Thyroid gland (tissue), 4 donors: ENCODE measurements at places on chromosomes 1 and 21. TPM values are rescaled to one million over a fixed set of nuclear protein-coding genes. Genes with fewer than 3 reads are reported as not detected.

The MSH4 gene
- not detected for total RNA-seq

The MAP3K7CL gene
- total RNA-seq = 8.0 TPM

The CCDC27 gene
- total RNA-seq = not detected

DNA sequence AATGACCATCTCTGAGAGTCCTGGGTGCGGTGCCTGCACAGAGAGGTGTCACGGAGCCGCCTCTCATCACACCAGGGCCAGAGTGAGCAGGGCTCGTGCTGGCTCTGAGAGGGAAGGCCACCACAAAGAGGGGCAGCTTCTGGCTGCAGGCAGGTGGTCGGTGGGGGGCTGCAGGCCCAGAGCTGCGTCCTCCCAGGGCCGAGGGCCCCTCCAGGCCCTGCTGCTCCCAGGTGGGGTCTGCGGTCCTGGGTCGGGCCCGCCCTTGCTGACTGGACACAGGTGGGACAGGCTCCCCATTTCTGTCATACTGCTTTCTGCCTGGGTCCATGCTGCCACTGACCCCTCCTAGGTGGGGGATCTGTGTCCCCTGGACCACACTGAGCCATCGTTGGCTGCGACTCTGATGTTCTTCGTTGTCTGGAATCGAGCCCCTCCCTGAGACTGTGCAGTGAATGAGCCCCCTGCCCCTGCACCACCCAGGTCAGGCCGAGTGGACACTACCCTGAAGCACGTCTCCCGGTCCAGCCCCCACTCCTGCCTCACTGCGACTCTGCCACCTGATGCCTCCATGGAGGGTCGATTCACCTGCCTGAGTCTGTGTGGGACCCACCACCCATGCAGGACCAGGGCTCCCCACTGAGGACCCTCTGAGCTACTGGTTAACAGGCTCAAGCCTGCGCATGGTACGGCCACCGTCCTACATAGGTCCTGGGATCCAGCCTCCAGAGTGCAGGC lies 332.0 kb upstream of the VAMP3 start:
- no peaks in the 10 kb centered on the region for H3K4me1 ChIP-seq
- H3K36me3 ChIP-seq = no peaks in the 10 kb centered on the region
- H3K27me3 ChIP-seq = no peaks in the 10 kb centered on the region

DNA sequence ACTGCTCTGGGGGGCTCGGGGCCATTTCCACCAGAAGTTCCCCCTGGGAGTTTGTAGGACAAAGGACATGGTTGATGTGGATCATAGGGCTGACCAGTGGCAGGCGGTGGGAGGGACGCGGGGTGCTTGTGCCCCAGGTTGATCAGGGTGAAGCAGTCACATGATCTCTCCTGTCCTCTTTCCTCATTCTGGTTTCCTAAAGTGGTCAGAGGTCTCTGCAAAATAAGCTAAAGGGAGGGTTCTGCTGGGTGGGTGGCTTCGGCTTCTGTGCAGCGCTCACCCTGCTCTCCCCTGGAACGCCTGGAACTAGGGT lies 9.2 kb downstream of the PDXK start:
- no peaks in the 10 kb centered on the region for H3K36me3 ChIP-seq
- peaks cover 43% of the 10 kb centered on the region for H3K4me1 ChIP-seq
- peak; percentile 84 for DNase-seq
- H3K4me3 ChIP-seq = peak overlapping the region; percentile 50

DNA sequence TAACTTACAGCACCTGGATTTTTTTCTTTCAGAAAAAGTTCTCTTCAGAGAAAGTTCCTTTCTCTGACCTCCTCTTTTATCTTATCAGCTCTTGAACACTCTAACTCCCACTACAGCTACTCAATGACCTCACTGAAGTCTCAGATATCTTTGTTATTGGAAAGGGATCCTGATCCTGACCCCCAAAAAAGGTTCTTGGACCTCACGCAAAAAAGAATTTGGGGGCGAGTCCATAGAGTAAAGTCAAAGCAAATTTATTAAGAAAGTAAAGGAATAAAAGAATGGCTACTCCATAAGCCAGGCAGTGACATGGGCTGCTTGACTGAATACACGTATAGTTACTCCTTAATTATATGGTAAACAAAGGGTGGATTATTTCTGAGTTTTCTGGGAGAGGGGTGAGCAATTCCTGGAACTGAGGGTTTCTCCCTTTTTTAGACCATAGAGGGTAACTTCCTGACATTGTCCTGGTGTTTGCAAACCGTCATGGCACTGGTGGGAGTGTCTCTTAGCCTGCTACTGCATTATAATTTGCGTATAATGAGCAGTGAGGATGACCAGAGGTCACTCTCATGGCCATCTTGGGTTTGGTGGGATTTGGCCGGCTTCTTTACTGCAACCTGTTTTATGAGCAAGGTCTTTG lies 44.2 kb downstream of the WDR64 start:
- H3K4me3 ChIP-seq = no peak overlapping the region
- no peaks in the 10 kb centered on the region for H3K4me1 ChIP-seq
- no peaks in the 10 kb centered on the region for H3K36me3 ChIP-seq
- no peaks in the 10 kb centered on the region for H3K27me3 ChIP-seq
- DNase-seq = no peak

GRCh38 chr1:46070164-46070814 lies 62.1 kb downstream of the PIK3R3 start:
- no peaks in the 10 kb centered on the region for H3K36me3 ChIP-seq
- no peak overlapping the region for H3K27ac ChIP-seq
- H3K4me1 ChIP-seq = no peaks in the 10 kb centered on the region
- no peaks in the 10 kb centered on the region for H3K27me3 ChIP-seq
- DNase-seq = no peak

DNA sequence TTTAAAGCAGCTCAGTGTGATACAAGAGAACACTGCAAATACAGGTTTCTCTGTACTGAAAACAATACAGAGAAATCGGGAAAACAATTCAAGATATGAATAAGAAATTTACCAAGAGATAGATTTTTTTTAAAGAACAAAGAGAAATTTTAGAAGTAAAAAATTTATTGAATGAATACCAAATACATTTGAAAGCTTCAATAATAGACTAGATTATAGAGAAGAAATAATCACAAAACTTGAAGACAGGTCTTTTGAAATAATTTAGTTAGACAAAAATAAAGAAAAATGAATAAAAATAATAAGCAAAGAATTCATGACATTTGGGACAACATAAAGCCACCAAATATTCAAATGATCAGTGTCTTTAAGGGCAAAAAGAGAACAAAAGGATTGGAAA lies 13.6 kb upstream of the FMO4 start:
- H3K4me1 ChIP-seq = no peaks in the 10 kb centered on the region
- no peaks in the 10 kb centered on the region for H3K27me3 ChIP-seq
- no peaks in the 10 kb centered on the region for H3K36me3 ChIP-seq
- no peak for DNase-seq
- H3K27ac ChIP-seq = no peak overlapping the region

DNA sequence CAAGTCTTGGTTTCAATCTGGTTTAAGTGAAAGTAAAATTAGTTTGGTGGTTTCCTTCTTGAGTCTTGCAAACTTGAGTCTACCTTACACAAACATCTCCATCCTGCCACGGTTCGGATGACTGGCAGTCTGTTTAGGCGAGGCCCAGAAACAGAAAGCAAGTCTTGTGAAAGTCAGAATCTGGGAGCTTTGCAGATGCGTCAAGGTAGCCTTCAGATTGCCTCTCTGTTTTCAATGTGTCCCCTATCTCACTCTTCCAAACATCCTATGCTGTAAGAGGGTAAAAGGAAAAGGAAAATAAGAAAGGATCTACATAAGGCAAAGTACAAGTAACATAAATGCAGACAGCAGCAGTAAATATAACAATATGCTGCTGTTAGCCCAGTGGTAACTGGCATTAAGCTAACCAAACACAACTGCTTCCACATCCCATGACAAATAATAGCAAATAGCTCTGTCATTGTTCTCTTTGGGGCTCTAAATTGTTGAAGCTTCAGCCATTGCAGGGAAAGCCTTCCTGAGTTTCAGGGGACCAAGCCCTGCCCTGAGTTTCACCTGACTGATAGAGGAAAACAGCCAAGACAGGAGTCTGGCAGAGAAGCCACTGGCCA lies 26.2 kb upstream of the C1orf105 start:
- peak; percentile 83 for DNase-seq
- no peak overlapping the region for H3K4me3 ChIP-seq
- H3K27me3 ChIP-seq = no peaks in the 10 kb centered on the region
- peaks cover 61% of the 10 kb centered on the region for H3K4me1 ChIP-seq
- no peaks in the 10 kb centered on the region for H3K36me3 ChIP-seq
- H3K27ac ChIP-seq = peak overlapping the region; percentile 88

DNA sequence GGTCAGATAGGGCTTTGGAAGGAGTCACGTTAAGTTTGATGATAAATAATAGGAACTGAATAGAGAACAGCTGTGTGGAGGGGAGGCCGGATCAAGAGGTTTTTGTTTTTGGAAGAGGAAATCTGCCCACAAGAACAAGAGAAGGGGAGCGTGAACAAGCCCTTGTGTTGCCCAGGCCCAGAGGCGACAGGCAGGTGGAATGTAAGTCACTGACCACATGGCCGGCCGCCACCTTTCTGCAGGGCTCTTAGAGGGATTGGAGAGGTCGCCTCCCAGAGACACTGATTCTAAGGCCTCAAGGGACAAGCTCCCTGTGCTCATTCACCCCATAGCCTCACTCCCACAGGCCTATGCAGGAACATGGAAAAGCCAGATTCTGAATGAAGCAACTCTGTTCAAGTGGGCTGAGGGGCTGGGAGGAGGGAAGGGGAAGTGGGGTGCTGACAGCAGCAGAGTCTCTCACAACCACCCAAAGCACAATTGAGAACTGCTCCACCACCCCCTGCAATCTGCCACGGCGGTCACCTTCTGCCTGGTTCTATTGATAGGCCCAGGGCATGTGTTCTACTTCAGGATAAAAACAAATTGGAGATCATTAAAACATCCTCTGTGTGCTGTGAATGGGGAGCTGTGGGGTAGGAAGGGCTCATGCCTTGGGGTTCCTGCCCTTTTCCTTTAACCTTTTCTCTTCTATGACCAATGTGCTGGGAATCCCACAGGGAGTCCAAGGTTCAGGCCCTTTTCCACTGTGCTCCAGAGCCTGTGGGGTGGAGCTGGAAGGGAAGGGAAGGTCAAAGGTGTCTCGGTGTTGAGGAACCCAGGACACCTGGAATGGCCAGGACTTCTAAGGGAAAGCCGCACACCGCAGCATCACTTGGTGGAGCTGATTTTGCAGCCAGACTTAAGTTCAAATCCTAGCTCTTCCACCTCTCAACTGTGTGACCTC lies 63.3 kb upstream of the PARP1 start:
- H3K4me1 ChIP-seq = no peaks in the 10 kb centered on the region
- DNase-seq = no peak
- H3K27me3 ChIP-seq = no peaks in the 10 kb centered on the region
- no peak overlapping the region for H3K4me3 ChIP-seq

DNA sequence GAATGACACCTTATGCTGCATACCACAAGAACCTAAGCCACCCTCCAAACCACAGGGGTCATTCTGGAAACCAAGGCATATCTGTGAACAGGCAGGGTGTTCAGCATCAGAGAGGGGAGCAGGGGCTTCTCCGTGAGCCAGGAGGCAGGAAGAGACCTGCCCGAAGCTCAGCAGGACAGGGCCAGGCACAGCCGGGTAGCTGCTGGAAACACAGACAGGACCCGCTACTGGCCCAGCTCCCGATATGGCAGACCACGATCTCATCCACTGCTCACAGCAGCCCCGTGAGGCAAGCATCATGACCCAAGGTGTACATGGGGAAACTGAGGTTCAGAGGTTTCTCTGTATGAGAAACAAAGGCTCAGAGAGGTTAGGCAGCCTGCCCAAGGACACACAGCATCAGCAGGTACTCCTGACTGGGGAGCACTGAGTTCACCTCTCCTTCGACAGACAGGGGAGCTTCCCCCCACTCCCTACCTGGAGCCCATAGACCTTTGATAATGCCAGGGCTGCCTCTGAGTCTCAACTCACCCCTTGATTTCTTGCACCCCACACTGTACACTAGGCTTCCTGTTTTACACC lies 317.7 kb downstream of the MATN1 start:
- no peaks in the 10 kb centered on the region for H3K27me3 ChIP-seq
- H3K4me1 ChIP-seq = no peaks in the 10 kb centered on the region
- H3K4me3 ChIP-seq = no peak overlapping the region
- no peaks in the 10 kb centered on the region for H3K36me3 ChIP-seq
- no peak for DNase-seq

GRCh38 chr1:29975036-29975694 lies 738.8 kb downstream of the PTPRU start:
- DNase-seq = no peak
- no peaks in the 10 kb centered on the region for H3K27me3 ChIP-seq
- no peak overlapping the region for H3K27ac ChIP-seq
- H3K4me1 ChIP-seq = no peaks in the 10 kb centered on the region
- H3K36me3 ChIP-seq = no peaks in the 10 kb centered on the region

DNA sequence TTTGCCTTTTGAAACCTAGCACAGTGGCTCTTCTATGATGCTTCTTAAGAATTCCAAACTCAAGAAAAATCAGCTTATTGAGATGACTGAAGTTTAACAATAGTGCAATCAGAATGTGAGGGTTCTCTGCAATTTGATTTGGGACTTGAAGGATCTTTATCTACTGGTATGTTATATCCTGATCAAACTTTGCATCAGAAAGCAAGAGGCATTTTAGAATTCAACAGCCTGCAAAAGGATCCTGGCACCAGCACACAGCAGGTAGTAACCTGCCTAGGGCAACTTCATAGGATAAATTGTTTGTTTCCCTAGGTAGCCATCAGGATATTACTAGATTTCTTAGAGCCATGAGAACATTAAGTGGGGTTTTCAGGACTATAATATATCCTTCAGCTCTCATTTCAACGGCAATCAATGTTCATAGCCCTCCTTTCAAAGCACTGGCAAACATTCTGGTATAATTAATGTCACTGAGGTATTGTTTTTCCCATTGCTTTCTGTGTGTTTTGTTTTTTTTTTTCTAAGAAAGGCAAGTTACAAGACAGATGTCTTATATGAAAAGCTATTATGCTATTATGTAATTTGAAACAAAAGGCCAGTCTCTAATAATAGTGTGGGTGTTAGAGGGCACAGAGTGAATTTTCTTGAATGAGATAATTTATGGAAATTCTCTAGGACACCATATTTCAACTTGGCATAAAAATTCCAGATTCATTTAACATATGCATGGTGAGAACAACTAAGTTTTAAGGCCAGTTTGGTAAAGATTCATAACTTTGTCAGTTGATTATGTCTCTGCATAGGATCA lies 34.5 kb downstream of the NTNG1 start:
- H3K36me3 ChIP-seq = no peaks in the 10 kb centered on the region
- H3K27ac ChIP-seq = no peak overlapping the region
- no peak for DNase-seq
- H3K27me3 ChIP-seq = no peaks in the 10 kb centered on the region
- H3K4me3 ChIP-seq = no peak overlapping the region
